ENCODE measurements at places on chromosomes 7 and 10. TPM values are rescaled to one million over a fixed set of nuclear protein-coding genes. Genes with fewer than 3 reads are reported as not detected.

Gene CTAGE4
- 26.0 TPM for total RNA-seq

Gene ANXA8
- 103 TPM for total RNA-seq

Gene PLPP4
- total RNA-seq: 0.86 TPM

Gene VSTM2A
- not detected for total RNA-seq

Gene PLXNA4
- not detected for total RNA-seq

Gene PNLIPRP3
- 9.5 TPM for total RNA-seq

Measured in MCF 10A (cell line).